Inflammatory macrophage (primary cell): ENCODE measurements at places on chromosomes 1 and 21.

DNA sequence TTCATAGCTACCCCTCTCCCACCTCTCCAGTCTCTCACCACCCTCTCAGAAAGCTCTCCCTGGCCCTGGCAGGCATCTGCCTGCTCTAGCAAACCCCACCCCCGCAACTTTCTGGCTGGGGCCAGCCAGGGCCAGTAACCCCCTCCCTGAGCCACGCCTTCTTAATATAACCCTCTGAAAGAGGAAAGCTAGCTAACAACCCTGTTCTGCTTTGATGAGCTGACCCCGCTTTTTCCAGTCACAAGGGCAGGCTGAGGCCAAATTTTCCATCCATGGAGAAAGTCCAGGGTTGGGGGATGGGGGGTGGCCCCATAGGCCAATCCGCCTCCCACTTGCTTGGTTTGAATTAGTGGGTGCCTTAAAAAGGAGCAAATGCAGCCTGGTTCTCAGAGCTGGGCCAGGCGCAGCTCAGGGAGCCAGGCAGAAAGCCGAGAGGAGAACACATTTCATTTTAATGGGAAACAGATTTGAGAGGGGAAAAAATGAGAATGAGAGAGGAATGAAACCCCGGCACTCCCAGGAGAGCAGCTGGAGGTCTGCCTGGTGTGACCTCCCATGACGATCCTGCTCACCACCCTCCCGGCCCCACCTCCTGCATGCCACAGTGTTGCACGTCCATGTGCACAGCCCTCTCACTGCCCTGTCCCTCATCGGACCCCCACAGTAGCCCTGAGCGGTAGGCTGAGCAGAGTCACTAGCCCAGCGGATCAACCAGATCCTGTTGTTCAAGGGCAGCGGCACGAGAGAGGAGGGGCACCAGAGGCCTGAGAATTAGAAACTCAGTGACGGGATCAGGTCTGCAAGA, 62.3 kb downstream of the OPTC start:
- DNase-seq, result no peak

GRCh38 chr1:220298470-220299205, 26.4 kb upstream of the RAB3GAP2 start:
- no peak for DNase-seq

- no peak for DNase-seq
These were observed 9.3 kb downstream of the NEK7 start for GRCh38 chr1:198165927-198166647.

GRCh38 chr21:44601596-44602462, 1.4 kb downstream of the KRTAP10-7 start:
- no peak for DNase-seq

GRCh38 chr1:20322825-20323612, 32.3 kb downstream of the VWA5B1 start:
- no peak for DNase-seq

- DNase-seq, result no peak
These were observed 64.4 kb upstream of the TLR5 start for GRCh38 chr1:223207293-223208066.

DNA sequence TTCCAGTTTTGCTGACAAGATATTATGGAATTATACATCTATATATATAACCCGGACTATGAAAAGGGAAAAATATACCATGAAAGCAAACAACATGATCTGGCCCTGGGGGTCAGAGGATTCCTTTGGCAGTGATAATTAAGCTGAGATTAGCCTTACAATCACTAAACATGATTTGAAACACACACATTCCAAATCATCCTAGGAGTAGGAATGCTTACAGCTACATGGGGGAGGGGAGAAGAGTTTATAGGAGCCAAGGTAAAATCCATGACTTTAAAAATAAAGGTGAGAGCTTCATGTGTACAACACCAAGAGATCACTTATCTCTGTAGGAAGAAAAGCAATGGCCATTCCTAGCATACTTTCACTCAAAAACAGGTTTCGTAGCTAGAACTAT, 57.6 kb downstream of the AKT3 start:
- DNase-seq, result no peak

DNA sequence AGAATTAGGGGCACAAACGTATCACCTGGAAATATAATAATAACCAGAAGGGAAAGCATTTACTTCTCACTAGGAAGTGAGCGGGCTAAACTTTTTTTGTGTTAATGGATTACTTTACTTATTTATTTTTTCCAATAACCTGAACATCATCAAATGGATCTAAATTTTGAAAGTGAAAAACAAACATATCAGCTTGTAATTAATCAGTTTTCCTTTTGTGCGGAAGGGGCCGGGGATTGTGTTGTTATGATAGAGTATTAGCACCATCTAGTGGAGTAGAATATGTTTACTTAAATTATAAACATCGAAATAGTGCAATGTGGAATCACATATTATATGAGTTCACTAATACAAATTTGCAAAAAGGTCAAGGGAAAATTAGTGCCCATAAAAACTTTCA, 9.0 kb downstream of the CFH start:
- DNase-seq, result peak; percentile 8

DNA sequence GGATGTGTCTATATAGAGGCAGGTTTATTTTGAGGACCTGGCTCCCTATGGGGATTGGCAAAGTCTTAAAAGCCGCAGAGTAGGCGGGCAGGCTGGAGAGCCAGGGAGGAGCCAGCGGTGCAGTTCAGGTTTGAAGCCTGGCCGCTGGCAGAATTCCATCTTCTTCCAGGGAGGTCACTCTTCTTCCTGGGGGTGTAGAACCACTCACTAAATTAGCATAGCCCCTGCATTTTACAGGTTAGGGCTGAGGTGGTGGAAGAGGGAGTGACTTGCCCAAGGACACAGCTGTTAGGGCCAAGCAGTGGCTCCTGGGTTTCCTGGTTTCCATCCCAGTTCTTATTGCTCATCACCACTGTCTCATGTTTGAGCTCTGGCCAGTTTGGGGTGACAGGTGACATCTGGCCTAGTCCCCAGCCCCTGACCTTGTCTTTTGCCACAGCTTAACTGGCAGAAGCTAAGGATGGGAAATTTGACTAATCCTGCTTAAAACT, 1.4 kb downstream of the PINK1 start:
- DNase-seq, result peak; percentile 30

DNA sequence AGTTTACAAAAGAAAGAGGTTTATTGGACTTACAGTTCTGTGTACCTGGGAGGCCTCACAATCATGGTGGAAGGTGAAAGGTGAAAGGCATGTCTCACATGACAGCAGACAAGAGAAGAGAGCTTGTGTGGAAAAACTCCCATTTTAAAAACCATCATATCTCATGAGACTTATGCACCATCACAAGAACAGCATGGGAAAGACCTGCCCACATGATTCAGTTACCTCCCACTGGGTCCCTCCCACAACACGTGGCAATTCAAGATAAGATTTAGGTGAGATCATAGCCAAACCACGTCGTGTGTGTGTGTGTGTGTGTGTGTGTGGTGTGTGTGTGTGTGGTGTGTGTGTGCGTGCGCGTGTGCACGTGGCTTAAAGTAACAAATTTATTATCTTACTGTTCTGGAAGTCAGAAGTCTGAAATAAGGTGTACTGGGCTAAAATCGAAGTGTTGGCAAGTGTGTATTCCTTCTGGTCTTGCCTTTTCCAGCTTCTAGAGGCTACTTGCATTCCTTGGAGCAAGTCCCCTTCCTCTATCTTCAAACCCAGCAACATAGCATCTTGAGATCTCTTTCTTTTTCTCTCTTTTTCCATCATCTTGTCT, 48.1 kb upstream of the MPC2 start:
- peak; percentile 47 for DNase-seq

DNA sequence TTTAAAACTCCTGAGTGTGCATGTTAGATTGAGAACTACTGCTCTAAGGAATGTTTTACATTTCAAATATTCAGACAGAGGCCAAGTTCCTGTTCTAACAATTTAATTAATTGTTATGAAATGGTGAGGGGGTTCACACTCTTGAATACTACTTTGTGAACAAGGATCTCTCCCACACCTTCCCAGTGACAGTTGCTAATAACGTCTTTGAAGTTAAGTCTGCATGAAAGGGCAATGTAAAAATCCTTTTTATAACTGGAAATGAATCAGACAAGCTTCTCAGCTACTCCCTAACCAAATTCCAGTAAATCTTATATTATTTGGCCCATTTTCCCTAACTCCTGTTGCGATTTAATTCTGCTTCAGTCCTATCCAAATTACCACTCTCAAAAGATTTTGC, 828.5 kb upstream of the ADAMTS5 start:
- no peak for DNase-seq

DNA sequence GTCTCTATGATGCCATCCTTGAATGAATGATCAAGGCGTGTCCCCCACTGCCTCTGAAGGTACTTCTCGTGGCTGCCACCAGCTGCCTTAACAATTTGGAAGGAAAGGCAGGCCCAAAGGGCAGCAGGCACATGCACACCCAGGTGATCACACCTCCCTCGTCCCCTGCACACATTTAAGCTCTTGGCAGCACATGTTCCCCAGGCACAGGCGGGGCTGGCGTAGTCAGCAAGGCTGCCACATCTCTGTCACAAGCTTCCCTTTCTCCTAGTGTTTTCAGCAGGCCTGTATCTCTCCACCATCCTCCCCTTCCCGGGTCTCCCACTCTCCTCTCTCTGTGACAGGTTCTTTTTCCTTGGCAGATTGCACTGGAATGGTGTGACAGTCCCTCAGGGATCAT, 111.9 kb downstream of the CACNA1E start:
- DNase-seq, result no peak

DNA sequence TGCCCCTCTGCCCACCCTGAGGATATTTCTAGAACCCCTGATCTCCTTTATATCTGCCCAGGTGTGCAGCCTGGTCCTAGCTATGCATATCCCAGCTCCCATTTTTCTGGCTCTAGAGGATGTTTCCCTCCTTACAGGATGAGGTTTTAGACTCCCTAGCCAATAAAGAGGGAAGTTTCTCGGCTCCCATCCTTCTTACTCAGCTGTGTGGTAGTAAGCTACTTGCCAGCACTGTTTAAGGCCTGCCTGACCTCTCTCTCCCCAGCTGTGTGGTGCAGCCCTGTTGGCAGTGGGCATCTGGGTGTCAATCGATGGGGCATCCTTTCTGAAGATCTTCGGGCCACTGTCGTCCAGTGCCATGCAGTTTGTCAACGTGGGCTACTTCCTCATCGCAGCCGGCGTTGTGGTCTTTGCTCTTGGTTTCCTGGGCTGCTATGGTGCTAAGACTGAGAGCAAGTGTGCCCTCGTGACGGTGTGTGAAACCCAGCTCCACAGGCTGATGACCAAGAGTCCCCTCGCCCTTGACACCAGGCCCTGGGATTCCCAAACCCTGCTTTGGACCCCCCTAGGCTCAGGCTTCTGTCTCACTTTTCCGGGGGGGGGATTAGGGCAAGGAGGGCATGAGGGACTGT, 7.8 kb upstream of the P3R3URF start:
- DNase-seq, result peak; percentile 59

DNA sequence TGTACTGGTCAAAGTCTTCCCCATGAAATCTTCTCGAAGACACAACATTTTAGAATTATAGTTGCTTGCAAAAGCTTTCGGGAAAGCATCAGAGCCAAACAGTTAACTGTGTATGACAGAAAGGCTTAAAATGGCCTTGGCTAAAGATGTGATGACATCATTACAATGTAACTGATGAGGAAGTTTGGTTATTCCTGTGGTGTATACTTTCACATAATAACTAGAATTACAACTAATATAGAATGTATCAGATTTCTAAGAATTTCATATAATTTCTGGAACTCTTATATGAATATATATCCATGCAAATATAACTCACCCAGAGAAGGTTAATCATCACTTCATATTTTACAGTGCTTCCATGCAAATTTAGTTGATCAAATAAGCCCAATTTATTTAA, 8.4 kb downstream of the TP73 start:
- peak; percentile 39 for DNase-seq

DNA sequence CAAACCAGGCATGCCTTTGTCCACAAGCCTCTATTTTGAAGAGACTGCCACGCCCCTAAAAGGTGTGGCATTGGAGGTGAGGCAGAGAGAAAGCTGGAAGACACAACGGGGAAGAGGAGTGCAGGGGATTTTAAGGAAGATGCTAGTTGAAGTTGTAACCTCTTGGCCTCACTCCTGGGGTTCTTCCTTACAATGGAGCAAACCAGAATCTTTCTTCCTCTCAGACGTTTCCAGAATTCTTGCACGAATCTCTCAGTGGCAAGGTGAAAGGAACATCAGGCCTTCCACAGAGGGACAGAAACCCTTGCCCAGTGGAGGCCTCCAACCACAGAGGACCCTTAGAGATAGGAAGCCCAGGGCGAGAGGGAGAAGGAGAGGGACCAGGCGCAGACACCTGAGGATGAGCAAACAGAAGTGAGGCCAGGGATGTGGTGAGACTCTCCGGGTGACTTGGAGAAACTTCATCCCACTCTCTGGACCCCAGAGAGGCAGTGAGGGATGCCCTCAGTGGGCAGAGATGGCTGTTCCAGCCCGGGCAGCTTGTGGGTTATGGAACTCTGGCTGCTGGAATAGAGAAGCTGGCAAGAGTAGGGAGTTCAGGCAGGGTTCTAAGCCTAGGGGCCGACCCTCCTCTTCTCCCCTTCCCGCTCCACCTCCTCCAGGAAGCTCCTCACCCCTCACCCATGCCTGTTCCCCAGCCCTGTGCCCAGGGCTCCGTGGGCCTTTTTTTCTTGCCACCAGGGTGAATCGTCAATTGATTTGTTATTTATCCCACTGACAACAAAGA, 136.8 kb upstream of the RUNX3 start:
- DNase-seq, result no peak

- peak; percentile 54 for DNase-seq
These were observed 59.4 kb downstream of the GPR137B start for GRCh38 chr1:236201786-236202185.

GRCh38 chr1:162856260-162856659, 4.7 kb downstream of the CCDC190 start:
- DNase-seq, result no peak

- DNase-seq, result no peak
These were observed 88.9 kb upstream of the PPP2R5A start for GRCh38 chr1:212196355-212196754.

DNA sequence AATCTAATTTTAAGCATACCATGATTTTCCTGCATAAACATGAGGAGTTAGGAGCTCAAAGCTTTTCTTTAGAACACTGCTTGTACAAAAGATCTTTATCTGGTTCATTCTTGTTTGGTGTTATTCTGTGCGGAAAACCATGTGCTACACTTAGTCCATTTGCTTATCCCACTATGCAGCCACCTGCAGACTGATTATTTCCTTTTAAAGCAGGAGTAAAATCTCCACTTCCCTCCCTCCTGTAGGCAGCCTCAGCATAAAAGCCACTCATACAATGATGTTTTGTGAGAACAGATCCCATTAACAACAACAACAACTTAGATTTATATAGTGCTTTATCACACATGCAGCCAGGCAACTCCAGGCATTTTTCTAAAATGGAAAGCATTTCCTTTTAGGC, 355.3 kb upstream of the NEGR1 start:
- no peak for DNase-seq

- DNase-seq, result no peak
These were observed 14.3 kb upstream of the DR1 start for GRCh38 chr1:93331412-93331811.

- no peak for DNase-seq
These were observed 22.3 kb upstream of the RGS16 start for GRCh38 chr1:182626527-182626926.
